ENCODE measurements at places on chromosomes 4 and X.
A peak's percentile ranks its signal among the peaks of the same experiment; 100 is the strongest.

- peak; percentile 80 for DNase-seq
Observed at GRCh38 chrX:24479924-24480323, 14.8 kb downstream of the PDK3 start.

DNA sequence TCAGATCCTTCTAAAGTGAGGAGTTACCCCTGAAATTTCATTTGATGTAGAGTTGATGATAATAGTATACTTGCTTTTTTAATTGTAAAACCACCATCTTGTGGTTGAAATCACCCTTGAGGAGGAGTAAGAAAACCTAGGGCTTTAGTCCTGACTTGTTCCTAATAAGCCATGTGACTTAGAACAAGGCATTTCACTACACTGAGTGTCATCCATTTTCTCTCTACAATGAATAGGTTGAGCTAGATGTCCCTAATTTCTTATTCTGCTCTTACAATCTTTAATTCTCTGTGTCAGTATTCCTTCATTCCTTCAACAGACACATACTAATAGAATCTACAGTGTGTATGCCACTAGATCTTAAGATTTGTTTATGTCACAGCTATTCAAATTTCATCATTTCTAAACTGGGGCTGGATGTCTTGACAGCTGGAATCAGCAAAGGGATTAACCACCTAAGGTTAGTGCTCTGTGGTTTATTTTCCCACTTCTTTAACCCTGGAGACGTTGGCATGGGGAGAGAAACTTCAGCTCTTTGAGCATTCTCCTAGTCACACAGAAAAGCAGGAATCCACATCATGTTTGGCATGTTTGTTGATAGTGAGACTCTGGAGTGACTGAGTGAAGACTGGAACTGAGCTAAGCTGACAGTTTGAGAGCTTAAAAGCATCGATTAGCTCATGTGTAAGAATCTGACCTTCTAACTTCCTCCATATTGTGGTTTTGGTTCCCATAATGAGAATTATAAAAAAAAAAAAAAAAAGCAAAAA lies 246.3 kb downstream of the NDST4 start:
- no peak for DNase-seq

DNA sequence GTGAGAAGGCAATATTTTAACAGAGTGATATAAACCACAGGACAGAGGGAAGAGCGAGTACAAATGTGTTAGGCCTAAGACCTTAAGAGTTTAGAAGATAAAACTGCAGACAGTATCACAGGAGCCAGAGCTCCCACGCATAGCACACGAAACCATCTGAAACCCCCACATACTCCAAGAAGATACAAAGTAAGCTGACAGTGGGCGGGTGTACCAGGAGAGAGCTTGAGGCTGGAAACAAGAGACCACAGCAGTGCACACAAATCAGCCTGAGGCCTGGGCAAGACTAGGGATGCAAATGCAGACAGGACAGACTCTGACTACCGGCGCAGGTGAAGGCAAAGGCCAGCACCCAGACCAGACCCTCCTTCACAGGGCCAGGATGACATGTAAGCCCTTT lies 54.1 kb upstream of the ARHGAP24 start:
- DNase-seq, result no peak

- no peak for DNase-seq
Observed at GRCh38 chrX:122943918-122944317, 240.2 kb upstream of the GRIA3 start.

- DNase-seq, result no peak
Observed at GRCh38 chr4:172232966-172233365, 419.8 kb downstream of the GALNTL6 start.

DNA sequence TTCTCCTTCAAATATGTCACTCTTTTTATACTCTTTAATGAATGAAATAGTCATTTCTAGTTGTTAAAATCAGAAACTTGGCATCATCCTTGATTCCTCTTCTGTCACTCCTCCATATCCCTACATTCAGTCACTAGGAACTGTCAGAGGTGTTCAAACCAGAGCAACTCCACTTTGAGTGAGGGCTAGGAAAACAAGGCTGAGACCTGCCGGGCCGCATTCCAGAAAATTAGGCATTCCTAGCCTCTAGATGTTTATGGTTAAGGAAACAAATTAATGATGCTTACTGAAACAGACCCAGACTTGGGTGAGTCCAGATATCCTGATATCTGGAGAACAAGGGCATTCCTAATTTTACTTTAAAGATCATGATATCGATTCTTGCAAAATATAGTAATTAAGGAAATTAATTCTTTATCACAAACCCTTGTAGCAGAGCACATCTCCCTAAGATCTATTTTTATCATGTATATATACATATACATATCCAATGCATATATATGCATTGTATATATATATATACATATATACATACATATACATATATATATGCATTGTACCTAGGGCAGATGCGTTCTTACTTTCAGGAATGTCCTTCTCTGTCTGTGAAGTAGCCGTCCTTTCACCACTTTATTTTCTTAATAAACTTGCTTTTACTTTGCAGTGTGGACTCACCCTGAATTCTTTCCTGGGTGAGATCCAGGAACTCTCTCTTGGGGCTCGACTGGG lies 98.4 kb upstream of the GC start:
- no peak for DNase-seq

DNA sequence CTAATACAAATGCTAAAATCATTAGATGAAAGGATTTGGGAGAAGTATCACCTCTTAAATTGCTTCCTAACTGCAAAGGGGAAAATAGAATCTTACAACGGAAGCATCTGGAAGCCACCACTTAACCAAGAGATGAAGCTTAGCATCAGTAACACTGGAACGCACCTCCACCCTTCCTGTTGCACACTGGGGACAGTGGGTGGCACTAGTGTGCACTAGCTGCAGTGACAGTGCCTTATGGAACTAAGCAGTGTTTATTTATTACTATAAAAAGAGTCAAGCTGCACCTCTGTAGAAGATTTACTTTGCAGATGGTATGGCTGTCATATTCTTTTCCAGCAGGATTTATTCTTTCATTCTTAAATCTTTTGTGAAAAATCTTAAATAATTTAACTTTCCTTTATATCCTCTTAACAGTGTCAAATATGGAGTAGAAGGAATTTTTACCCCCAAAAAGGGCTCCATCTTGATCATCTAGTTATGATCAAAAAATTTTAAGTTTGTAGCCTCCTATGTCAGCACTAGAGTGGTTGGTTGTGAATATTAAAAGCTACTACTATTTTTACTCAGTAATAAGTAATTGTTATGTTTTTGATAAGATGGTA lies 76.7 kb downstream of the SCD5 start:
- DNase-seq, result peak; percentile 19

DNA sequence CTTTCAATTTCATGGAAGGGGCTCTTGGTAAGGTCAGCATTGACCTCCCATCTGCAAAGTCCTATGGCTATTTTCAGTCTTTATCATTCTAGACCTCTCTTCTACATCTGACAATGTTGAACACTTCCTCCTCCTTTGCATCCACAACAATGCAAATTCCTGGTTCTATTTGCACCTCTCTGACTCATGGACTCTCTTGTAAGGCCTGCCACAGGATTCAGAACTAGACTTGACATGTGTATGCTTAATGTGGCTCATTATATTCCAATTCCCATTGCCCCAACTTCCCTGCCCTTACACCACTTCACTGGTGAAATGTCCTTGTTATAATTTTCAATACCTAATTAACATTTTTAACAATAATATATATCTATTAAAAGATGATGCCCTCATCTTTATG lies 314.3 kb upstream of the FGF13 start:
- no peak for DNase-seq

- DNase-seq, result no peak
Observed at GRCh38 chrX:136816975-136817374, 36.2 kb upstream of the ARHGEF6 start.

DNA sequence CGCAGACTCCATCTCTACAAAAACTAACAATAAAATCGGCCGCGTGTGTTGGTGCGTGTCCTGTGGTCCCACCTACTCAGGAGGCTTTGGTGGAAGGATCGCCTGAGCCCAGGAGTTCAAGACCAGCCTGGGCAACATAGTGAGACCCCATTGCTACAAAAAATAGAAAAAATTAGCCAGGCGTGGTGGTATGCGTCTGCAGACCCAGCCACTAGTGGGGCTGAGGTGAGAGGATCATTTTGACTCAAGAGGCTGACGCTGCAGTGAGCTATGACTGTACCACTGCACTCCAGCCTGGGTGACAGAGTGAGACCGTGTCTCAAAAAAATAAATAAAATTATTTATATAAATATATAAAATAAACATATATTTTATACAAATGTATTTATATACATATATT lies 22.3 kb downstream of the ASMTL start:
- DNase-seq, result no peak

GRCh38 chr4:99029852-99030251 lies 34.3 kb downstream of the METAP1 start:
- DNase-seq, result no peak

- no peak for DNase-seq
Observed at GRCh38 chr4:53354012-53354722, 11.7 kb downstream of the SCFD2 start.

GRCh38 chr4:10730590-10730989 lies 46.0 kb upstream of the CLNK start:
- DNase-seq, result no peak

DNA sequence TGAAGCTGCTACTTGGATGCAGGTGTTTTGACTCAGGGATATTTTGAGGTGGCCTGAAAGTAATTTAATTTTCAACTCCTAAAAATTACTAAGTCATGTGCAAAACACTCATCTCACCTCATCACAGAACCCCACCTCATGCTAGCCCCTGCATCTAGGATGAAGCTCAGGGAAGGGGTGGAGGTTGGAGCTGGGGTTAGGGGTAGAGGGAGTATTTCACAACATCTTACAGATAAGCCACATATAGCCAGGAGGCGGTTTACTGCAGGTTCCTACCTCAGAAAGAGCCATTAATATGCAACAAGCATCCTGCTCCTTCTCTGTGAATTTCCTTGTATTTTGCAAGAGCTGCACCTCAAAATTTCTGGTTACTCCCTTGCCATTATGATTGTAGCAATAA lies 70.5 kb upstream of the TSPAN5 start:
- DNase-seq, result no peak

- DNase-seq, result no peak
Observed at GRCh38 chrX:12955882-12956703, 18.8 kb upstream of the TMSB4X start.

- DNase-seq, result no peak
Observed at GRCh38 chr4:140098455-140099160, 55.4 kb downstream of the MAML3 start.

DNA sequence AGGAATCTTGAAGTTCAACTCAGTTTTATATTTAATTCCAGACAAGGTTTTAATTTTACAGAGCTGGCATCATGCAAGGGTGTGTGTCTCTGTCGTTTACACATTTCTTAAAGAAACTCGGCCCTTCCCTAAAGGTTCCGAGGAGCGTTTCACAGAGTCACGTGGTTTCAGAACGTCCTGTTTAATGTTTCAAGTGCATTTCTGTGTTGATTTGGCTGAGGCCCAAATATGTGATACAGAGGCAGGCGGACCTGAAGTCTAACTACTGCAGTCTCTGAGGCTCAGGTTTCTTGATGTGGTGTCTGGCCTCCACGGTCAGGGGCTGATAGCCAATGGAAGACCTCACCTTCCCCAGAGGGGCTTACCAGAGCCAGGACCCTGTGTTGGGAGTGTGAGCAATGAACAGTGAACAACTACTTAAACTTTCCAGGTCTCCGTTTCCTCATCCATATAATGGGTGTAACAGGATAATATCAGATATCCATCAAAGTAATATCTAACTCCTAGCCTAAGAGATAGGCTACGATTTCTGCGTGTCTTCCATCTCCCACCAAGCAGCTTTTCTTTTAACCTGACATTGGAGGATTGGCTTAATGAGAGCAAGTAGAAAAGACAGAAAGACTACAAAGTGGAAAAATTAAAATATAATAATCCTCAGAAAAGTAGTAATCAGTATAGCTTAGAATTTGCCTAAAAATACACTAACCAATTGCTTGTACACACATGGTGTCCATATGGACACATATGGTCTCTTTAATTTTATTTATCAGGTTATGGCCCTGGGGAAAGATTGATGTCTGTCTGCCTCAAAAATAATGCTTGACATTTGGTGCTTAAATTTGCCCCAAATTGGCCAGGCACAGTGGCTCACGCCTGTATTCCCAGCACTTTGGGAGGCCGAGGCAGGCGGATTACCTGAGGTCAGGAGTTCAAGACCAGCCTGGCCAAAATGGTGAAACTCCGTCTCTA lies 50.0 kb upstream of the TRIM2 start:
- DNase-seq, result peak; percentile 16

- DNase-seq, result peak; percentile 1
Observed at GRCh38 chr4:25862411-25863346, at the start of gene SEL1L3. TSS of gene SEL1L3 (minus strand) at chr4:25862988. CDS start at chr4:25862836, 152 bp downstream.

GRCh38 chr4:17077105-17077504 lies 178.7 kb upstream of the LDB2 start:
- no peak for DNase-seq

- DNase-seq, result no peak
Observed at GRCh38 chrX:40440866-40441265, 139.9 kb upstream of the ATP6AP2 start.

GRCh38 chrX:37347420-37347819 lies 1.7 kb upstream of the PRRG1 start:
- DNase-seq, result no peak

- DNase-seq, result no peak
Observed at GRCh38 chr4:77022560-77023179, 53.1 kb downstream of the CCNI start.

- DNase-seq, result no peak
Observed at GRCh38 chrX:103396186-103396585, 19.8 kb downstream of the BEX3 start.

DNA sequence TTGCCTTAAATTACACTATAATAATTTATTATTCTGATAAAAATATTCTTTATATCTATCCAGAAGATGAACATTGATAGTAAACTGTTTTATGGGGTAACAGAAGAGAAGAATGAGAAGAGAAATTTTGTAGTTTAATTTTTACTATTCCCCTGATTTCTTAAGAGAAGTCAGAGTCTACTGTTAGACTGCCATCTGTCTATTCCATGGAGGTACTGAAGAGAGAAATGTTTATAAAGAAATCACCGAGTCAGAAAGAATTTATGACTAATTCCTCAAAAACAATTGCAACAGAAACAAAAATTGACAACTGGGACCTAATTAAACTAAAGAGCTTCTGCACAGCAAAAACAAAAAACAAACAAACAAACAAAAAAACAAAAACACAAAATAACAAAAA lies 149.9 kb downstream of the FGF16 start:
- no peak for DNase-seq

DNA sequence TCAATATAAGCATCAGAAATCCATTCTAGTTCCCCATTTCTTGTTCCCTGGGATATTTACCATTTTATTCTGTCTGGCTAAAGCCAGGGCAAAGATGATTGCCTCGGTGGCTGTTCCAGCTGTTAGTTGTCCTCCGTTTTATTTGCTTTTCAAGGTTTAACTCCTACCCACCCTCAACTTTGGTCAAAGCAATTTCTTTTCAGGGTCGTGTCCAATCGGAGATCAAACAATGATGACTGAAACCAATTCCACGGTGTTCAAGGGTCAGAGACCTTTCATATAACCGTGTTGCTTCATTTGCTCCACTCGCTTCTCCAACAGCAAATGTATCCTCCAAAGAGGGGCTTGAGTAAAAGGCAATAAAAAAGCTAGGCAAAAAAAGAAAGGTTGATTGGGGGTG lies 193.5 kb upstream of the FTHL17 start:
- no peak for DNase-seq

Measured in NCI-H1436 treated with DMSO at 0.1 percent for 48 hours (cell line).